ENCODE measurements at places on chromosomes 3 and 15.
A peak's percentile ranks its signal among the peaks of the same experiment; 100 is the strongest.

DNA sequence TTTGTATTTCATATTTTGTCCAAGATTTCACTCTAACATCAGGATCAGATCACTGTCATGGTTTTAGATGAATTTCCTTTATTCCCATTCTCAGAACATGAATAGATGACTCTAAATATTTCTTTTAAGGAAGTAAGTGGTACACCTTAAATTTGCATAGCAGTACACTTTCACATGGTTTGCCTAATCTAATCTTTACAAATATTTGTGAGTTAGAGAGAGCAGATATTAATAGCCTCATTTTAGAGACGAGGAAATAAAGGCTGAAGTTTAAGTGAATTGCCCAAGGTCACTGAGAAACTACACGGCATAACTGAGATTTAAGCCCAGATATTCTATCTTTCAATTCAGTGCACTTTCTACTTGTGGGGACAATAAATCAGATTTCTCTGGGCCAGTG is 14.2 kb downstream of the TERC start:
- no peak for DNase-seq
- no peaks in the 10 kb centered on the region for H3K36me3 ChIP-seq
- no peaks in the 10 kb centered on the region for H3K4me1 ChIP-seq
- no peak overlapping the region for H3K4me3 ChIP-seq
- H3K27ac ChIP-seq, result no peak overlapping the region

- no peaks in the 10 kb centered on the region for H3K27me3 ChIP-seq
- H3K4me3 ChIP-seq, result no peak overlapping the region
- H3K4me1 ChIP-seq, result no peaks in the 10 kb centered on the region
Observed at GRCh38 chr3:122784436-122784835, 9.2 kb downstream of the HSPBAP1 start.

DNA sequence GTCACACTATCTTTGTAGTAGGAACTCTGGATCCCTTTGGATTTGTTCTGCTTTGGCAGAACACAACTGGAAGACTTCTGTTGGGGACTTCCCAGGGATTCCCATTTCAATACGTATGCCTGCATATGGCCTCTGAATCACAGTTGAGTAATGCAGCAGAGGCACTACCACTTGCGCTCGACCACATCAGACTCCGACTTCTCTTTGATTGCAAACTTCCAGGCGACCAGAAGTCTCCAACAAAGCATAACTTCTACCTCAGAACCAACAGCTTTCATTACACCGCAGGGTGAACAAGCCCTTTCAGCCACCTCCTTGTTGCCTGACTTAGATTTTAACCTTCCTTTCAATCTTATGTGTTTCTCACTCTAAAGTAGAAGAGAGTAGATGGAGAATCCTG is 924.4 kb downstream of the IGSF11 start:
- no peaks in the 10 kb centered on the region for H3K4me1 ChIP-seq
- no peak overlapping the region for H3K27ac ChIP-seq
- no peak overlapping the region for H3K4me3 ChIP-seq
- H3K36me3 ChIP-seq, result no peaks in the 10 kb centered on the region
- H3K27me3 ChIP-seq, result no peaks in the 10 kb centered on the region
- no peak for DNase-seq

- no peak for DNase-seq
- H3K27me3 ChIP-seq, result no peaks in the 10 kb centered on the region
- no peaks in the 10 kb centered on the region for H3K4me1 ChIP-seq
- H3K27ac ChIP-seq, result no peak overlapping the region
Observed at GRCh38 chr3:197427021-197427420, 128.6 kb upstream of the DLG1 start.

DNA sequence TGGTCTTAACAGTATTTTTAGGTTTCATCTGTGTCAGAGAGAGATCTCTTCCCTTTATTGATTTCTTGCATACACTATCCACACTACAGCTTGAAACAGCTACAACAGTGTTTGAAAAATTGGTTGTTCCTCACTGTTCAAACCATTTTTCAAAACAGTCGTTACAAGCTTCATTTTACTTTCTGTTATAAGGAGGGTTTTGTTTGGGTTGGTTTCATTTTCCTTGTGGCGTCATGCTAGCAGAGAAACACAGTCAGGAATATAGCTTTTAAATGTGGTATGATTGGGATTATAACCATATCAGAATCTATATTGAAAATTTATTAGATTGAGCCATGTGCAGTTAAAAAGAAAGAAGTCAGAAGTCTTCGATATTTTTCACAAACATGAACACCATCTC is 400.6 kb downstream of the ZBTB20 start:
- H3K27me3 ChIP-seq, result no peaks in the 10 kb centered on the region
- peak overlapping the region; percentile 24 for H3K4me3 ChIP-seq
- peaks cover 11% of the 10 kb centered on the region for H3K4me1 ChIP-seq
- no peak for DNase-seq
- no peaks in the 10 kb centered on the region for H3K36me3 ChIP-seq

DNA sequence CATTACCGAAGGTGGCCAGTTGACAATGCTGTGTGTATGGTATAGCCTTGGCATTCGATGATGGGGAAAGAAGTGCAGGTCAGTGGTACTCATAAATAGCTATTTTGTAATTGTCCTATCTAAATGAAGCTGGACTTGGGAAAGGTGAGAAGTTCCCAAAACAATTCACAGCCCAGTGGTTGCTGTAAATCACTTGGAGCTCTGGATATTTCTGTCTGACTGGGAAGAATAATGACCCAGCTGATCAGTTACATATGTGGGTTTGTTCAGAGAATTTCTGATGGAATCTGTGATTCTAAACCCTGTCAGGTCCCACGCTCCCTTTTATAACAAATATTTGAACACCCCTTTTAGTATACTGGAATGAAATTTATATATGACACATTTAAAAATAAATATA is 133.9 kb upstream of the PFN2 start:
- no peaks in the 10 kb centered on the region for H3K36me3 ChIP-seq
- H3K4me1 ChIP-seq, result peaks cover 13% of the 10 kb centered on the region
- no peak overlapping the region for H3K4me3 ChIP-seq
- no peaks in the 10 kb centered on the region for H3K27me3 ChIP-seq
- DNase-seq, result no peak
- no peak overlapping the region for H3K27ac ChIP-seq

DNA sequence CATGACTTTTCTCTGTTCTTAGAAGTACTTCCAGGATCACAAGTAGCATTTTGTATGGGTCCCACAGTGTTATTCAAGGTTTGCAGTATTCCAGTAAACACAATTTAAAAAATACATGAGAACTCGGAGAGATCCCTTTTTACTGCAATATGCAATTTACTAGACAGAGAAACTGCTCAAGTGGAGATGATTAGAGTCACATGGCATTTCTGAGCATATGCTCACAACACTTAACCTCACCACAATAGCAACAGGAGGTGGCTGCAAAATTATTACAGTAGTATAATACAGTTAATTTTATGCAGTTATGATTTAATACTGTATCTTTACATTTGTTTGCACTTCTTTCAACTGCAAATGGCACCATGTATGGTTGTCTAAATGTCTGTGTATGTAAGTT is 87.5 kb downstream of the PIK3CB start:
- peaks cover 9% of the 10 kb centered on the region for H3K36me3 ChIP-seq
- no peaks in the 10 kb centered on the region for H3K4me1 ChIP-seq
- no peak overlapping the region for H3K27ac ChIP-seq
- H3K4me3 ChIP-seq, result no peak overlapping the region
- H3K27me3 ChIP-seq, result no peaks in the 10 kb centered on the region

DNA sequence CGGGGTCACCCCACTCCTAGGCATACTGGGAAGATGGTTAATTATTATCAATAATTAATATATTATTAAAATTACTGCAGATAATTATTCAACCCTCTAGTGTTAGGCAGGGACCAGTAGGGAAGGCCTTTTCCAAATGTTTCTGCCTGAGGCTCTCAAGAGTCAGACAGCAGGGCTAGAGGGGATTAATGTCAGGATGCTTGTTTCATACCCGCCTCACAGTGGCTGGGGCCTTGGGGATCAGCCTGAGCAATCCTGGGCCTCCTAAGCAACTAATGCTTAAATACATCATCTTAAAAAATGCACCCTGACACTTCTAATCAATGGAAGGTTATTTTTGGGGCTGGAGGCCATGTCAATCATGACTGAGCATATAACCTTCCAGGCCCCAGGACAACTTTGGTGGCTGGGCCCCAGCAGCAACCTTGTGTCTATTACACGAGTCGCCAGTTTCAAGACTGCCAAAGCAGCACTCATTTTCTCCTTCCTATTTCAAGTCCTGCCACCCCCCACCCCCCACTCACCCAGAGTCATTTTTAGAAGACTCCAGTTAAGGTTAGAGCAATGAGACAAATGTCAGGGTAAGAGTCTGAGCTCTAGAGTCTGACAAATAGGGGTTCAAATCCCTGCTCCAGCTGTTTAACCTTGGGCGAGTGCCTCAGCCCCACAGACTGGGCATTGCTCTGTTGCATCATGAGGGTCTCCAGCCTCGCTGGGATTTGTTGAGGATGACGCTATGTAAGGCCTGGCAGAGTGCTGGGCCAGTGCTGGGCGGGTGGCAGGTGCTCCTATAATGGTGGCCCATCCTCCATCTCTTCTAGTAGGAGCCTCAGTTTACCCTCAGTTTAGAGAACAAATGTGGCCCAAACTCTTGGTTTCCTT is 6.1 kb downstream of the AMOTL2 start:
- no peak overlapping the region for H3K4me3 ChIP-seq
- no peaks in the 10 kb centered on the region for H3K27me3 ChIP-seq
- peak overlapping the region; percentile 93 for H3K27ac ChIP-seq
- no peak for DNase-seq
- H3K36me3 ChIP-seq, result peaks cover 86% of the 10 kb centered on the region

- DNase-seq, result no peak
- no peak overlapping the region for H3K4me3 ChIP-seq
- no peak overlapping the region for H3K27ac ChIP-seq
- H3K36me3 ChIP-seq, result no peaks in the 10 kb centered on the region
Observed at GRCh38 chr15:97893967-97894366, 66.5 kb upstream of the ARRDC4 start.

GRCh38 chr3:15097891-15098290 is 1.1 kb downstream of the RBSN start:
- peaks cover 17% of the 10 kb centered on the region for H3K36me3 ChIP-seq
- H3K27me3 ChIP-seq, result no peaks in the 10 kb centered on the region
- H3K4me3 ChIP-seq, result peak overlapping the region; percentile 93

GRCh38 chr3:11606090-11606784 is 37.5 kb downstream of the VGLL4 start:
- peaks cover 44% of the 10 kb centered on the region for H3K4me1 ChIP-seq
- no peak overlapping the region for H3K4me3 ChIP-seq
- peak overlapping the region; percentile 91 for H3K27ac ChIP-seq
- DNase-seq, result no peak
- H3K27me3 ChIP-seq, result no peaks in the 10 kb centered on the region

GRCh38 chr15:25967116-25967515 is 104.0 kb upstream of the ATP10A start:
- no peaks in the 10 kb centered on the region for H3K4me1 ChIP-seq
- no peak overlapping the region for H3K4me3 ChIP-seq
- H3K27me3 ChIP-seq, result no peaks in the 10 kb centered on the region
- no peak overlapping the region for H3K27ac ChIP-seq
- DNase-seq, result no peak

GRCh38 chr3:72310419-72311380 is 525.8 kb upstream of the PROK2 start:
- no peaks in the 10 kb centered on the region for H3K4me1 ChIP-seq
- no peaks in the 10 kb centered on the region for H3K27me3 ChIP-seq
- no peak overlapping the region for H3K27ac ChIP-seq
- no peak for DNase-seq
- H3K36me3 ChIP-seq, result no peaks in the 10 kb centered on the region

GRCh38 chr15:71422530-71423259 is 307.4 kb downstream of the THSD4 start:
- no peaks in the 10 kb centered on the region for H3K36me3 ChIP-seq
- DNase-seq, result no peak
- H3K4me1 ChIP-seq, result peaks cover 4% of the 10 kb centered on the region

DNA sequence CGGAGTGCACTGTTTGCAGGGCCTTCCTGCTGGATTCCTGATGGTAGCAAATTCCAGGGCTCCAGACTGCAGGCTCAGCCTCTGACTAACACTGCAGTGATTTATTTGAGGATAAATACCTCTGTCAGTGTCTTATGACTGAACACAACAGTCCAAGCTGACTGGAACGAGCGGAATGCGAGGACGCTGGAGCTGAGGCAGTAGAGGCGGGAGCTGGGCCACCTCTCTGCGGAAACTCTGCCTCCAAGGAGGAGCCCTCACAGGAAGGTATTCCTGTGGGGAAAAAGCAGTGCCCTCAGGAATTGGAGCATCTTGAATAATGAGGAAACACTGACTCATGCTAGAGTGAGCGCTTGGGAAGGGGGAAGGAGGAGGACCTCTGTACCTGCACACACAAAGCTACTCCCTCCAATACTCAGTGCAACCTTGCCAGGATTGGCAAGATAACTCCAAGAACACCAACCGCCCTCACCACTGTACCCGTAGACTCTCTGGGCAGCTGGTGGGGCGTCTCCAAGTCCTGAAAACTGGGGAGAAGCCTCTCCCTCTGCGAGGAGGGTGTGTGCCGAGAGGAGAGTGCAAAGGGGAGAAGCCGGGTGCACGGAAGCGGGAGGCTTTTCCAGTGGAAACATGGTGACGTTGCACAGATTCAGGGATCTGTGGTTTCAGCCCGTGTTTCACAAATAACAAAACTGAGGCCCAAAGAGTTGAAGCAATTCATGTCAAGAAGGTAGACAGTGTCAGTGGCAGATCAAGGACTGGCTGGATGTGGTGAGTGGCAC is 43.0 kb downstream of the VGLL4 start:
- no peaks in the 10 kb centered on the region for H3K36me3 ChIP-seq
- H3K27ac ChIP-seq, result peak overlapping the region; percentile 85
- peaks cover 14% of the 10 kb centered on the region for H3K4me1 ChIP-seq

DNA sequence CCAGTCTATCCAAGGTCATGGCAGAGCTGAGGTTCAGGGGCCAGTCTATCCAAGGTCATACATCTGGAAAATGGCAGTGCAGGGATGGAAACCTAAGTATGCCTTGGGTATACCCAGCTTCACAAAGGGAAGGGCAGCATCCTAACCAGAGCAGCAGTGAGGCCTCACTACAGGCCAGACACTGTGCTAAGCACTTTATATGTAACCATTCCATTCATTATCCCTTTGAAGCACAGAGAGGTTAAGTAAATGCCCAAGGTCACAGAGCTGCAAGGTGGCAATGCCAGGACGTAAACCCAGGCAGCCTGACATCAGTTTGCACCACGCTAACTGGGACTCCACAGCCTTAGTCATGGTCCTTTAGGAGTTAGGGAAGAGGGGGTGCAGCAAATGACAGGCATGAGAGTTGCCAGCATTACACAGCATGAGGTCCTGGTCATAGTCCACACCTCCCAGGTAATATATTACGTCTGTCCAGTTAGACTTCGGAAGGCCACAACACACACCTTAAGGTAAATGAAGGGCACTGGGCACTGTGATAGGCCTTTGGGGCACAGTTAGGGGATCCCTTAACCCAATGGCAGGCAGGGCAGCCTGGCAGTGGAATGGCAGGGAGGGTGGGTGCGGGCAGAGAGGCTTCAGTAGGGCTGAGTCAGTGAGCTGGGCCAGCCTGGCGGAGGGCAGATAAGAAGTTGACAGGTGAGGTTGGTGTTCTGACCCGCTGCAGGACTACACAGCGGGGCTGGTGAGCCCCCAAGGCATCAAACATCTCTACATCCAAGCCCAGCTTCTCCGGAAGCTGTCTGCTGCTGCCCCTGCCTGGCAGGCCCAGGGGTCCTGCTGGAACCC is 21.1 kb upstream of the CORO2B start:
- H3K27me3 ChIP-seq, result no peaks in the 10 kb centered on the region
- H3K4me1 ChIP-seq, result peaks cover 6% of the 10 kb centered on the region
- no peaks in the 10 kb centered on the region for H3K36me3 ChIP-seq
- H3K4me3 ChIP-seq, result no peak overlapping the region

- H3K4me3 ChIP-seq, result peak overlapping the region; percentile 61
- H3K27me3 ChIP-seq, result no peaks in the 10 kb centered on the region
- H3K36me3 ChIP-seq, result peaks cover 7% of the 10 kb centered on the region
- H3K27ac ChIP-seq, result no peak overlapping the region
- peaks cover 18% of the 10 kb centered on the region for H3K4me1 ChIP-seq
- no peak for DNase-seq
Observed at GRCh38 chr3:180913581-180914404, 1.3 kb downstream of the FXR1 start.
